ENCODE measurements at places on chromosomes 5 and 9.

DNA sequence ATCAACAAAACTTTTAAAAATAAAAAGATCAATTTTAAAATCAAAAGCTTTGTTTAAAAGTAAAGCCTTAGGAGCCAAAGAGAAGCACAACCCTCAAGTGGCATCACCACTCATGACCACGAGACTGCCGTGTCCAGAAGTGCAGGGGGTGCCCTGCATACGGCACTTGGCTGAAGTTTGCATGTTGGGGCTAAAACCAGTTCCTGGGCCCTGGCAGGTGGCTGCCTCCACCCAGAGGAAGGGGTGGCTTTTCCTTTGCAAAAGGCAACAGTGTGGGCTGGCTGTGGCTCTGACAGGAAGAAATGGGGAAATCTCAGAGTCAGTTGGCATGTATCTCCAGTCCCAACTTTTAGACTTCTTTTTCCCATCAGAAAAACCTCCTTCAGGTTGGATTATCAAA, 15.3 kb downstream of the TRMO start:
- DNase-seq, result no peak

DNA sequence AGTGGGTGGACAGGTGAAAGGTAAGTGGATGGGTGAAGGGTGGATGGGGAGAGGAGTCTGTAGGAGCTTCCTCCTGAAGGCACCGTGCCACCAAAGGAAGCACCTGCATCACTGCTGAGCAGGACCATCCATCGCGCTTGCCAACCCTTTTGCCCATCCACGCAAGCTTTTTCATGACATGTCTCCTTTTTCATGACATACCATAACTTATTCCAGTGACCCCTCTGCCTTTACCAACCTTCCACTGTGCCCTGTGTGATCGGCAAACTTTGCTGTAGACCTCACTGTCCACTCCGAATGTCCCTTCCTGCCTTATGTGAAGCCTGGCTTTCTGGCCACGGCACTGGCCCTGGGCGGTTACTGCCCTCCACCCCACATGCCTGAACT, 13.4 kb downstream of the FLT4 start:
- no peak for DNase-seq

DNA sequence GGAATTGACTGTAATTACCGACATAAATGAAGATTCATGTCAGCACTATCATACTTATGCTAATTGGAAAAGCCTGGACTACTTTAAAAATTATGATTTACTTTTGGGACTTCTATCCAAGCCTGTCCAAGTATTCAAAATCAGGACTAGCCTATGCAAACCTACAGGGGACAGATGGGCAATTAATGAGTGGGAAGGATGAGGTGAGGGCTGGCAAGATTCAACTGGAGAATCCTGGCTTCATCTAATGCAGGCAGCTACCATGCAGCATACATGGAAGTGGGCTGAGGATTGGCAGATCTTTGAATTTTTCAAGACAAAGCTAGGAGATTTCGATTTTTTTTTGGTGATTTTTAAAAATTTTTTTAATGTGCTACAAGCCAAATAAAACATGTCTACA, 532.6 kb downstream of the CSNK1G3 start:
- DNase-seq, result no peak

DNA sequence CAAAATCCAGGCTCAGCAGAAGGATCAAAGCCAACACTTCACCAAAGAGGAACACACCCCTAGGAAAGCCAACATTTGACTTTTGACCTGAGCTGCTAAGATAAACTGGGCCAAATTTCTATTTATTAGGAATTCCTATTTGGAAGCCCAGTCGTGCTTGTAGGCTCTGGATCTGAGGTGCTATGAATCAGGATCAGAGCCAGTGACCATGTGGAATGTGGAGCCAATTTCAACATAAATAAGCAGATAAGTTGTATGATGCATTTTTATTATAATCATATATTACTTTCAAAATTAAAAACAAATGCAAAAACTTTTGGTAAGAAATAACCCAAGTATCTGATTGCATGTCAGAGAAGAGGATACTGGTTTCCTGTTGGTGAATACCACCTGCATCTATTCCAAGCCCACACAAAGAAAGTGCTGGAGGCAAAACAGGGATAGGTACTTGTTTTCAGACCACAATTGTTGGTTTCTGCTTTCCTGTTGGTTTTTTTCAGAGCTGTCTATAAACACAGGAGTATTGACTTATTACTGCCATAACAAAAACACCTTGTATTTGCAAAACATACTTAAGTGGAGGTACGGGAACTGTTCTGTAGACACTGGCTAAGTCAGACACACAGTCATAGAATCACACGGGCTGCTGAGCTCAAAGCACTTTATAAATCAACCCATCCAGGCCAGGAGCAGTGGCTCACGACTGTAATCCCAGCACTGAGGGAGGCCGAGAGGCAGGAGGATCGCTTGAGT, 52.8 kb downstream of the ARL15 start:
- DNase-seq, result peak; percentile 12

- no peak for DNase-seq
Observed at GRCh38 chr9:107949061-107949460, 459.5 kb upstream of the KLF4 start.

- DNase-seq, result no peak
Observed at GRCh38 chr9:127837346-127837745, 17.1 kb downstream of the ENG start.

DNA sequence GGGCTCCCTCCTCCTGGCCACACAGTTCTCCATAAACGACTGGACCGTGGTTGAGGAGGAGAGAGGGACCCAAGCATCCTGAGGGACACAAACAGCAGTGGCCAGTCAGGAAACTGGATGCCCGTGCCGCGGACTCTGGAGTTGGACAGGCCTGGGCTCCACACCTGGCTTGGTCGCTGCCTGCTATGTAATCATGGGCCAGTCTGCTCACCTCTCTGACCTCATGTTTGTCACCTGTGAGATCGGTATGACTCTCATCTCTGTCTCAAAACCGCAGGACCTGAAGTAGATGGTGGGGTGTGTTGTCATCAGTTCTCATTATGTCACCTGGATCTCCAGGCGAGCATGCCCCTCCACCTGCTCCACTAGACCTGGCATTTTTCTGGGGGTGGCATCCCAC, 14.5 kb downstream of the CXXC5 start:
- no peak for DNase-seq

Measured in COR-L47 (cell line).